Liver (tissue), 10 donors: ENCODE measurements at places on chromosomes 2 and 18.

GRCh38 chr2:52210161-52210560 lies 1178.2 kb upstream of the NRXN1 start:
- no peaks in the 10 kb centered on the region for H3K36me3 ChIP-seq
- no peaks in the 10 kb centered on the region for H3K4me1 ChIP-seq
- no peak for DNase-seq
- no peak overlapping the region for H3K27ac ChIP-seq
- no peaks in the 10 kb centered on the region for H3K27me3 ChIP-seq

GRCh38 chr2:238167761-238168160 lies 9.0 kb downstream of the ERFE start:
- H3K27me3 ChIP-seq = no peaks in the 10 kb centered on the region
- H3K36me3 ChIP-seq = peaks cover 20% of the 10 kb centered on the region
- no peak for DNase-seq
- H3K4me3 ChIP-seq = no peak overlapping the region
- no peak overlapping the region for H3K27ac ChIP-seq

DNA sequence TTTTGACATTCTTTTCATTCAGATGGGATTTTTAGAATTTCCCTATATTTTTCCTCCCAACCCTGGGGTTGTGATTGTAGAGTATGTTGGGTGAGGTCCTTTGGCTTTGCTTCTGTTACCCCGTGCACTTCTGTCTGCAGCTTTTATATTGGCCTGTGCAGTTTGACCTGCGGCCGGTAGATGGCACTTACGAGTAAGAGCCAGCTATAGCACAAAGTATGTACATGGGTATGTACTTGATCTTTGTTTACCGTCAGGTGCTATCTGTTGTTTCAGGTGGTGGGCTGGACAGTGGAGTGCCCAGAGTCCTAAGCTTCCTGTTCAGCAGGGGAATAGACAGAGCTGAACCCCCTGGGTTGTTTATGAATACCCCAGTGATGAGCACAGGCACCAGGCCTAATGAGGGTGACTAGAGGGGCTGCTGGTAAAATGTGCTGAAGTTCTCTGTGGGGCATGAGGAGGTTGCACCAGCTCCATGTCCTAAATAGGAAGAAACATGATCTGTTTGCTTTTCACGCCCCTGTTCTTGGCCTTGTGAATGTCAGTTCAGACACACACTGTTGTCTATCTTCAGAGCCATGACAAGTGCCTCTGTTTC lies 58.9 kb upstream of the THUMPD2 start:
- H3K4me3 ChIP-seq = no peak overlapping the region
- no peak overlapping the region for H3K27ac ChIP-seq
- no peak for DNase-seq
- H3K27me3 ChIP-seq = no peaks in the 10 kb centered on the region
- H3K36me3 ChIP-seq = no peaks in the 10 kb centered on the region

GRCh38 chr18:42730272-42730671 lies 385.2 kb downstream of the RIT2 start:
- no peaks in the 10 kb centered on the region for H3K4me1 ChIP-seq
- H3K36me3 ChIP-seq = no peaks in the 10 kb centered on the region
- no peaks in the 10 kb centered on the region for H3K27me3 ChIP-seq
- DNase-seq = no peak

GRCh38 chr2:45699032-45699658 lies 47.7 kb downstream of the PRKCE start:
- no peak overlapping the region for H3K27ac ChIP-seq
- H3K36me3 ChIP-seq = no peaks in the 10 kb centered on the region
- no peak for DNase-seq
- no peaks in the 10 kb centered on the region for H3K27me3 ChIP-seq

- no peak overlapping the region for H3K4me3 ChIP-seq
- DNase-seq = no peak
- no peaks in the 10 kb centered on the region for H3K27me3 ChIP-seq
Measured at GRCh38 chr18:22643731-22644130, 226.0 kb upstream of the CTAGE1 start.

GRCh38 chr2:170113168-170113894 lies 64.6 kb upstream of the MYO3B start:
- no peaks in the 10 kb centered on the region for H3K36me3 ChIP-seq
- H3K27me3 ChIP-seq = no peaks in the 10 kb centered on the region
- DNase-seq = no peak
- no peaks in the 10 kb centered on the region for H3K4me1 ChIP-seq
- H3K27ac ChIP-seq = no peak overlapping the region

GRCh38 chr2:28684142-28684858 lies 67.3 kb upstream of the PPP1CB start:
- no peak for DNase-seq
- H3K4me3 ChIP-seq = no peak overlapping the region
- no peak overlapping the region for H3K27ac ChIP-seq
- H3K27me3 ChIP-seq = no peaks in the 10 kb centered on the region
- H3K4me1 ChIP-seq = peaks cover 8% of the 10 kb centered on the region

GRCh38 chr2:158045362-158045761 lies 56.3 kb upstream of the UPP2 start:
- H3K27ac ChIP-seq = no peak overlapping the region
- no peaks in the 10 kb centered on the region for H3K27me3 ChIP-seq
- peaks cover 10% of the 10 kb centered on the region for H3K4me1 ChIP-seq
- no peak for DNase-seq
- no peak overlapping the region for H3K4me3 ChIP-seq
- no peaks in the 10 kb centered on the region for H3K36me3 ChIP-seq

GRCh38 chr2:50398766-50399056 lies 633.2 kb downstream of the NRXN1 start:
- H3K27me3 ChIP-seq = no peaks in the 10 kb centered on the region
- no peaks in the 10 kb centered on the region for H3K36me3 ChIP-seq
- no peak overlapping the region for H3K4me3 ChIP-seq
- H3K4me1 ChIP-seq = no peaks in the 10 kb centered on the region
- DNase-seq = no peak

DNA sequence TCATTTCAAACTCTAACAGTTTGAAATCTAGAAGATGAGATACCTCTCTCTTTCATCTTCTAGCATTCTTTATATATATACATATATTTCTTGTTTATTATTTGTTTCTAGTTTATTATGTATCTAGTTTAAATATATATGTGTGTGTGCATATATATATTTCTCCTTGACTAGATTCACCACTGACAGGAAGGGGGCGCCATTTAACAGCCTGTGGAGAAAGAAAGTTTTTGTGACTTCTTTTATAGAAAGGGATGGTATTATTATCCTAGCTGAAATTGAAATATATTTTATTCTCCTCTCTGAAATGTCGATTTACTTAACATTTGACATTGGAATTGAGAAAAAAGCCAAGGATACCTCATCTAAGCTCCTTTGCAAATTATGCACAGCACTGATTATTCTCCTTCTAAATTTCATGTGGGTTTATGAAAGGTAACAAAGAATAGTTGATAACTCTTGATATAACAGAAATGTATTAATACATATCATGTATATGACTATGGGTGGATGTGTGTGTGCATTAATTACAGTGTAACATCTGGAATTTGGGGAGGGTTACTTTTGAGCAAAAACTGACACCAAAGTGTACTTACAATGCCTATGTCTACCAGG lies 160.7 kb upstream of the NT5C1B start:
- H3K27ac ChIP-seq = no peak overlapping the region
- H3K27me3 ChIP-seq = no peaks in the 10 kb centered on the region
- H3K4me1 ChIP-seq = peaks cover 4% of the 10 kb centered on the region
- H3K4me3 ChIP-seq = no peak overlapping the region
- DNase-seq = peak; percentile 53

DNA sequence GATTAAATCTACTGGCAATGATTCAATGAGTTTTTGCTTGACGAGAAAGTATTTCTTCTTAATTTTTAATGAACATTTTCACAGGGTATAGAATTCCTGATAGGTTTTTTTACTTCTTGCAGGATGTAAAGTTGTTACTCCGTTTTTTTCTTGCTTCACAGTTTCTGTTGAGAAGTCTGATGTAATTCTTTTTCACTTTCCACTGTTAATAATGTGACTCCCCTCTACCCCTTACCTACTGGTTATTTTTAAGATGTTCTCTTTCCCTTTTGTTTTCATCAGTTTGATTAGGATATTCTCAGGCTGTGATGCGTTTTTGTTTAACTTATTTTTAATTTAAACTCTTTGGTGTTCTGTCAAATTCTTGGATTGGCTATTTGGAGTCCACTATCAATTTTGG lies 933.9 kb upstream of the PIK3C3 start:
- H3K27me3 ChIP-seq = no peaks in the 10 kb centered on the region
- H3K4me3 ChIP-seq = no peak overlapping the region
- DNase-seq = no peak
- H3K4me1 ChIP-seq = no peaks in the 10 kb centered on the region
- H3K36me3 ChIP-seq = no peaks in the 10 kb centered on the region
